ENCODE measurements at places on chromosomes 11 and 22.

GRCh38 chr11:10076458-10077141 lies 217.4 kb downstream of the SBF2 start:
- DNase-seq: no peak

DNA sequence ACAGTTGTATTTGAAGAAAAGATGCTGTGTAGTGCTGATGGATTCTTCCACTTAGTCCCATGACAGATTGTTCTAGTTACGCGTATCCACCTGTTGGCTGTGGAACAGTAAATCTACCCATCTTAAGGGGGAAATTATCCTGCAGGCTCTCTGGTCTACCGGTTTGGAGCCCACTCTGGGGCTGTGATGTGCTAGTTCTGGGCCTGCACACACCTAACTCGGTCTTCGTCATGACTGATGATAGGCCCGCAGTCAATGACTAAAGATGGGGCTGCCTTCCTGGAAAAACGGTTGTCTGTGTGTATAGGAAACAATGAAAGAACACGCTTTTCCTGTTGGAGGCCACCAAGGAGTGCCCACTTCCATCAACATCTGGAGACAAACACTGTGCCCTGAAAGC lies 6.2 kb upstream of the RBM4B start:
- no peak for DNase-seq

DNA sequence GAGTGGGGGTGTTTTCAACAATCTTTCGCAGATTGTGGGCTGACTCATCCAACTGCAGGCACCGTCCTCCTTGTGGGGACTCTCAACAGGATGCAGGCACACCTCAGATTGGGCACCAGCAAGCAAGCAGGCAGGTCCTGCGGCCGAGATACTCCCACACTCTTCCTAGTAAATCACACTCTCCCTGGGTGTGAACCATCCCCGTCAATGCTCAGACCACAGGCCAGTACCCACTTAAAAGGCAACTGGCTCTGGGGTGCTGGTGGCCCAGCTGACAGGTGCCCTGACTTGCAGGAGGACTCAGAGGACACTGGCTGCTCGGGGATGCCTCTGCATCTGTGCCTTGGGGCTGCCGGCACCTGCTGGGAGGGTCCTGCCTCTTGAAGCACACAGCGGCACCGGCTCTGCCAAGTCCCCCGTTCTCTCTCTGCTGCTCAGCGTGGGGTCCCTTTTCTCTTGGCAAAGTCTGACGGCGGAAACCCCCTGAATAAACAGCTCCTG lies 282.5 kb downstream of the CTTN start:
- DNase-seq: no peak

DNA sequence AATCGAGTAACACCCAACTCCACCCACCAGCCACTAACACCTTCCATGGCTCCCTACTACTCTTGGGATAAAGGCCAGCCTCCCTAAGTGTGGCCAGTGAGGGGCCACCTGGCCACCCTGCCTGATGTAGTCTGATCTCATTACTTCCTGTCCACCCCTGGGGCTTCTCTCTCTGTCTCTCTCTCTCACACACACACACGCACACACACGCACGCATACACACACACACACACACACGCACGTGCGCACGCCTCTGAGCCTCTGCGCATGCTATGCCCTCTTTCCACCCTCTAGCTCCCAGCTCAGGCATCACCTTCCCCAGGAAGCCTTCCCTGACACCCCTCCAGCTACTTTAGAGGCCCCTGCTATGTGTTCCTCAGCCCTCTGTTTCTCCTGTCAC lies 3.9 kb downstream of the MFNG start:
- DNase-seq: no peak

- no peak for DNase-seq
Measured at GRCh38 chr11:69037074-69037473, 11.7 kb upstream of the TPCN2 start.

GRCh38 chr22:21624880-21625791 lies 4.7 kb downstream of the YDJC start:
- no peak for DNase-seq

- DNase-seq: peak; percentile 47
Measured at GRCh38 chr22:41915035-41915785, at the start of gene SHISA8. Gene SHISA8, minus strand, starts transcription at chr22:41915074. Its CDS starts 407 bp downstream, at chr22:41914667.

DNA sequence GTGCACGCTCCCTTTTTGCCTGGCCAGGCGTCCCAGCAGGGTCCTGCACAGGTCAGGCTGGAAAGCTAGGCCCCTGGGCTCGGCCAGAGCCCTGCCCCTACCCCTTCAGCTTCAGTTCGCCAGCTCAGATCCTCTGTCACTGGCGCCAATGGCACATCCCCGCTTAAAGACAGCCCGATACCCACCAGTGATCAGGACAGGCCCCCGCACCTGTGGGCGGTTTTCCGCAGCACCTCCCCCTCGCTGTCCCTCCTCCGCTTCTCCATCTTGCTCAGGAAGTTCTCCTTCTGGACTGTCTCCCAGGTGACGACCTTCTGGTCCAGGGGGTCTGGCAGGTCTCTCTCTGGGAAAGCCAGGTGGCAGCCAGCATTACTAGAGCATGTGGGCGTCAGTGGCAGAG lies 5.9 kb downstream of the TSSC4 start:
- DNase-seq: no peak

- no peak for DNase-seq
Measured at GRCh38 chr22:29083933-29084591, 11.2 kb downstream of the KREMEN1 start.

GRCh38 chr11:131633921-131634715 lies 263.7 kb downstream of the NTM start:
- no peak for DNase-seq

GRCh38 chr22:44200451-44200850 lies 19.7 kb downstream of the PARVG start:
- DNase-seq: no peak

- DNase-seq: peak; percentile 47
Measured at GRCh38 chr22:38505541-38506117, 482 bp downstream of the DDX17 start.

- DNase-seq: no peak
Measured at GRCh38 chr11:113926273-113927197, 21.9 kb downstream of the HTR3B start.

- DNase-seq: no peak
Measured at GRCh38 chr11:2533587-2534133, 88.9 kb downstream of the KCNQ1 start.

DNA sequence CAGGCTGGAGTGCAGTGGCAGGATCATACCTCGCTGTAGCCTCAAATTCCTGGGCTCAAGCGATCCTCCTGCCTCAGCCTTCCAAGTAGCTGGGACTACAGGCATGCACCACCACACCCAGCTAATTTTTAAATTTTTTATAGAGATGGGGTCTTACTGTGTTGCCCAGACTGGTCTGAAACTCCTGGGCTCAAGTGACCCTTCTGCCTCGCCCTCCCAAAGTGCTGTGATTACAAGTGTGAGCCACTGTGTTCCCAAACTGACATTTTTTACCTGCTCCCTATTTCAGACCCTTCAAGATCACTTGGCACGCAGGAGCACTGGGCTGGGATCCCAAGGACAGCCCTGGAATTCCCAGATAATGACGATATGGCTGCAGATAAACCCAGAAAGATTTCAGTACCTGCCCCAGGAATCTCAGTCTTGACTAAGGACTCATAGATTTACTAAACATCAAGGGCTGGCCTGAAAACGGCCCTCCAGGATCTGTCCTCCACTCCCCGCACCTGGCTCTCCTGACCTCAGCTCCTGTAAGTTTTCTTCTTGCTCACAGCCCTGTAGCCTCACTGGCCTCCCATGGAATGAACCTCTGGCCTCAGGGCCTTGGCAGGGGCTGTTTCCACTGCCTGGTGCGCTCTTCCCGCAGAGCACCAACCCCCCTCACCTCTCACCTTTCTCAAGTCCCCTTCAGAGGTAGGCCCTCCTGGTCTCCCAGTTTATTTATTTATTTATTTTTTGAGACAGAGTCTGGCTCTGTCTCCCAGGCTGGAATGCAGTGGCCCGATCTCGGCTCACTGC lies 3.6 kb upstream of the CSNK1E start:
- no peak for DNase-seq

DNA sequence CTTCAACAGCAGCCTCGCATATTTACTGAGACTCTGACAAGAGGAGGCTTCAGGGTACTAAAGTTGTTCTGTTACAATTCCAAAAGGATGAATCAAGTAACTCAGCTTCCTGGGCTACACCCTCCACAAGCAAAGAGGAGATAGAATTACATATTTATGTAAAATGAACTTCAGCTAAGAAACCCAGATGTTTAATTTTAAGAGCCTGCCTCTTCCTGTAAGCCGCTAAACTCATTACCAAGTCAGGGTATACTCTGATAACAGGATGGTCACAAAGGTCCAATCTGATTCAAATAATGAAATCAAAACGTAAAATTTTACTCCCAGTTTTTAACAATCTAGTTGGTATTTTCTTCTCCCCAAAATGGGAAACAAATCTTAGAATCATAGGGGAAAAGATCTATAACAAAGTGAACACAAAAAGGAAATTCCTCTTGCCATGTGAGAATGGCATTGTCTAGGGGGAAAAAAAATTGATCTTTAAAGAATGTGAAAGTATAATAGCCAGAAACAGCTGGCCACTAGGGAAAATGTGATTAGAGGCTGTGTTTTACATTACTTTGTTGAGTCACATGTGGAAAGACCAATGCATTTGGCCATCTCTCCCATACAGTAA lies 30.9 kb downstream of the CHEK2 start:
- DNase-seq: no peak

- no peak for DNase-seq
Measured at GRCh38 chr22:47209040-47209514, 446.6 kb downstream of the TBC1D22A start.

GRCh38 chr11:105168457-105168856 lies 28.9 kb upstream of the CARD18 start:
- DNase-seq: no peak

GRCh38 chr11:21636561-21636960 lies 556.3 kb upstream of the ANO5 start:
- DNase-seq: no peak

DNA sequence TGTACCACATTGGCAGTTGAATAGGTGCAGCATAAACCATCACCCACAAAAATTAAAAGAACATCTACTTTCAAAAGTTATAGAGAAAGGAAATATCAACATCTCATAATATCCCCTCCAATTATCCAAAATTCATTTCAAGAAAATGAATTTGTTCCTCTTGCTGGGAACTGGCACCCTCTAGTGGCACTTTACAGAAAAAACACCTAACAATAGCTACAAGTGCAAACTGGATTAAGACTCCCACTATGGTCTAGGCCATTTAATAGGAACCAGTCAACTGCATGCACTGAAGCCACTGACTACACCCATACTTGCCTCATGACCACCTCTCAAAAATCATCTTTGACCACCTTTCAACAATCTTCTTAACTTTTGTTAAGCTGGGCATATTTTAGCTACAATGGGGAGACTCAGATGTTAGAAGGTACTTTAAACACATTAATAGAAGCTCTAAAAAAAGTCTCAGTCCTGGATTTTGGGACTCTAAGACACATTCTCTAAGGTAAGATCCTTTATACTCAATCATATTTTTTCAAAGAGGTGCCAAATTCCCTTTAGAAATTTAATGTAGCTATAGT lies 17.3 kb downstream of the TRAF6 start:
- DNase-seq: peak; percentile 59

- DNase-seq: no peak
Measured at GRCh38 chr11:86210898-86211297, 33.7 kb upstream of the EED start.

DNA sequence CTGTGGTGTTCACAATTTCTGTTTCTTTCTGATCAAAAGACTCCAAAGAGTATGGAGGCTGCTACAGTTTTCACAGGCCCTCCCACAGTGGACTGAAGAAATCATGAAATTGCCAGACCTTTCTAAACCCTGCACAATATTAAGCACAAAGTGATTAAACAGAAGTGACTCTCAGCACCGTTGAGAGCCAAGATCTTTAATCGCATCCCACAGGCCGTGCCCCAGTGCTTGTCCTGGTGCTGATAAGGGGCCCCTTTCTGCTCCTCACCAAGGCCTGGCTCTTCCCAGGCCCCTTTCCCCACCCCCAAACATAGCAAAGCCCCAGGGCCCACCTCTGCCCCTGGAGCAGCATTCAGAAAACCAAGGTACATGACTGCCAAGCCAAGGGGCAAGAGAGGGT lies 57.4 kb upstream of the BMAL1 start:
- DNase-seq: no peak

GRCh38 chr22:47042116-47042825 lies 279.8 kb downstream of the TBC1D22A start:
- no peak for DNase-seq

- DNase-seq: no peak
Measured at GRCh38 chr11:926341-926916, 759 bp downstream of the AP2A2 start.

DNA sequence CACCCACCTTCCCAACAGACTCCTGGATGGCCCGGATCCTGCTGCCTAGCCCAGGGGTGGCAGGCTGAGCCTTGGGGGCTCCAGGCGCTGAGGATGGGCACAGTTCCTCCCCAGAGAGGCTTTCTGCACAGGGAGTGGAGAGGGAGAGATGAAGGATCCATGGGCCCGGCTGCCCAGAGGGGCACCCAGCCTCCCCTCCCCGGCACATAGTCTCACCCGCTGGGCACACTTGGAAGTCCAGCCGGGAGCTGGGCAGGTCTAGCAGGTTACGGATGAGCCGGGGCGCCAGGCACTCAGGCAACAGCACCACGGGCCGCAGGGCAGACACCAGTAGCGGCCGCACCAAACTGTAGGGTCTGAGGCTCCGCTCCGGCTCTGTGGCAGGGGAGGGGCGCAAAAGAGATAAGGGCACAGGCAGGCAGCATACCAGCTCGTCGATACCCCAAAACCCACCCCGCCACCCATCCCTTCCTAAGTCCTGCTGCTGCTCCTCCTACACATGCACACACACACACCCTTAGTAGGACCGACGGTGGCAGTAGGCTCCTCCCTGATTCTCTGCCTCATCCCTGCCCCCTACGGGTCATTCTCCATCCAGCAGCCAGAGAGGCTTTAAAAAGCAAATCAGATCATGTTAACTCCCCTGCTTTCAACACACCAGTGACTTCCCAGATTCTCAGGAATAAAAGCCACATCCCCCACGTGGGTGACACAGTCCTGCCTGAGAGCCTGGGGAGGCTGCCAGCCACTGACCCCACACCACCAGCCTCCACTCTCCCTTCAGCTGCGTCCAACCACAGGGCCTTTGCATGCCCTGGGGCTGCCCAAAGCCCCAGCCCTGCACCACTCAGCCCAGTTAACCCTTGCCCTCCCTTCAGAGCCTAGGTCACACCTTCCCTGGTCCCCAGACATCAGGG lies 6.5 kb upstream of the MFNG start:
- no peak for DNase-seq

DNA sequence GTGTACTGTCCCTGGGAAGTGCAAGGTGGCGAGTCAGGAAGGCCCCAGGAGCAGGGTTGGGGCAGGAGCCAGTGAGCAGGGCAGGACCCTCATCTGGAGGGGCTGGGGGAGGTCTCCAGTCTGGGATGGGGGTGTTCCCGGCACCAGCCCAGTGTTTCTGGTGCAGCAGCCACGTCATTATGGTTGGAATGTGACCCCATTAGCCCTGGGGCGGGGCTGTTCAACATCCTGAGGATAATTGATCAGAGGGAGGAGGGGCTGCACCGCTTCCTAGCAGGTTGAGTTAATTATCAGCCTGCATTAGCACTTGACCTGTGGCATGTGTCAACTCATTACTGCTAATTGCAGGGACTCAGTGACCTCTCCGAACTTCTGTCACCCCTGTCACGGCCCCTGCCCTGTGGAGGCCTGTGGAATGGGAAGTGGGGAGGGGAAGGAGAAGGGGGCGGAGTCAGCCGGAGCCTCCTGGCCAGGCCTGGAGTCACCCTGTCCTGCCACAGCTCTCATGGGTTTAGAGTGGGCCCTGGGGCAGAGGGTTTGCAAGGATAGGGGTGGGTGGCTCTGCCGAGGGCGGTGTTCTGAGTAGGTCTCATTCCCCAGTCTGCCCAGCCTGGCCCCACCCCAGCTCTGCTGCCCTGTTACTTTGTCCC lies 52.8 kb upstream of the CCDC188 start:
- no peak for DNase-seq

- no peak for DNase-seq
Measured at GRCh38 chr11:111312076-111312475, 13.7 kb downstream of the POU2AF3 start.
